Stimulated activated CD4-positive, alpha-beta T cell treated with anti-CD3 and anti-CD28 coated beads, Interleukin-4, amount 100 ng/mL, for 1 hour (primary cell): ENCODE measurements at places on chromosomes 2 and 18.

- DNase-seq: no peak
These were observed 215.0 kb downstream of the MYCN start for GRCh38 chr2:16155366-16155765.

GRCh38 chr2:50951437-50951836 lies 80.5 kb downstream of the NRXN1 start:
- no peak for DNase-seq

- DNase-seq: peak; percentile 98
These were observed at the start of gene STAT1 for GRCh38 chr2:191013932-191014652. Gene STAT1 (minus strand): TSS chr2:191014171. CDS start chr2:191010003, 4,168 bp downstream.

DNA sequence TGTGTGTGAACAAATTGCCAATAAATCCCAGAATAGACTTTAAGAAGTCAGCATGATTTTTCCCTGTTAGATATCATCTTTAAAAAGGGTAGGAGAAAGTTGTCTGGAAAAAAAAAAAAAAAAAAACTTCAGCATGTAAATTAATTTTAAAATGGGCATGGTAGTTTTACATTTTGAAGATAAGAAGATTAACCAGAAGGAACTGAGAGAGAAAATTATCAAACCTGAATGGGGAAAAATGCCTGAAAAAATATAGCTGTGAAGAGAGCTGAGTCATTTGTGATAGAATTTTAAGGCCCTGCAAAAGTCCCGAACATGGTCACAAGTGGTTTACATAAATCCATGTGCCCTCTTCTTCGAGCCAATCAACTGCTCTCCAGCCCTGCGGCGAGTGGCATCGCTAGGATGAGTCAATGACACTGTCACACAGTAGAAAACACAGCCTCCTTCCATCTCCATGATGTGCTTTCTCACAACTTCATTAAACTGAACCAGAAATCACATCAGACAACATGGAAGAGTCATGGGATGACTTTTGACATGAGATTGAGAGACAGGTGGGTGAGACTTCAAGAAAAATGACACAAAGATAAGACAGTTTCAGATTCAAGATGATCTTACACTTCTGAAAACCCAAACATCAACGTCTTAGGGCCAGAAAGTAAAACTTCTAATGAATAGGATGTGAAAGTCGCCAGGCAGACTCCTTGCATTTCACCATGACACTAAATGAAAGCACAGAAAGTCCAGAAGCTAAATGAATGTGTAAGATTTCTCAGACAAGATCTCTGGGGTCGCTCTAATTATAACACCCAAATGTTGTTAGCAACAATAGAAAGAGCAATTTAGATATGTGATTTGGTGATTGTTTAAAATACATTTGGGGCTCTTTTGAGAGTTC lies 273.0 kb upstream of the ID2 start:
- peak; percentile 71 for DNase-seq

GRCh38 chr18:37398248-37398920 lies 167.2 kb downstream of the CELF4 start:
- no peak for DNase-seq

DNA sequence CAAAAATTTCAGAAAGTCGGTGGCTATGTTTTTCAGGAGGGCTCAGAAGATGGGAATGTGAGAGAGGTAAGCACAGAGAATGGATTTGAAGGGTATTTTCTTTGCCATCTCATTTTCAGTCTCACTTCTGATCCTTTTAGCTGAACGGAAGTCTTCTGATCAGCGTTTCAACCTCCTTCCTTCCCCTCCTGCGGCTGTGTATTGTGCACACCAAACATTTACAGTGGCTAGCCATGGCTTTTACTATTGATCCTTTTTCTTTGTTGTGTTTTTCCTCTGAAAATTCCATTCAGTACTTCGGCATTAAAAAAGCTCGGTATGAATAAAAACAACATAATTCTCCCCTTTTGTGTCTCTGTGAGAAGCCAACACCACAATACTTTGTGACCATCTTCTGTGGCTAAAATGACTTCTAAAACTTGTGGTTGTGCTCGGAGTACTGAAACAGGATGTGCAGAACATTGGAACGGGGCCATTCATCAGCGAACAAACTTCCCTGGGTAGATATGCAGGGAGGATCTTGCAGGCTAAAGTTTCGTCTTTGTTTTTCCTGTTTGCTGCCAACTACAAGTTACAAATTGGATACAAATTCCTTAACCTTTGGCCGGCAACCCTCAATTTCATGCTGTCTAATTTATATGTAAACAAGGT lies 260.8 kb upstream of the FAM98A start:
- DNase-seq: no peak

GRCh38 chr2:187581125-187581896 lies 27.1 kb upstream of the TFPI start:
- no peak for DNase-seq

DNA sequence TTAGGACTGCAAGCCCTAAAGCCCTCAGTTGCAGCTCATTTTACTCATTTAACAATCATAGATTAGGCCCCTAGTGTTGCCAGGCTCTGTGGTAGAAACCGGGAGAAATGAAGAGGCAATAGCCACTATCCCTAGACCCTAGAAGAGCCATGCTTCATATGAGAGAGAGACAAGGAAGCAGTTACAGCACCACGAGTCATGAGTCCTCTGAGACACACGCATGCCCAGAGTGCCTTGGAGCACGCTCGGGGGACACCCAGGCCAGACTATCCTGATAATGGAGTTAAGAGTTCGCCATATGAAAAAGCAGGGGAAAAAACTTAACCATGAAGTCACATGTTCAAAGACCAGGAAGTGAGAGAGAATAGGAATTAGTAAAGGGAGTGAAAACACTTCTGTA lies 321.5 kb upstream of the PKDCC start:
- DNase-seq: no peak
